ENCODE measurements at places on chromosomes 13 and 19.

GRCh38 chr13:99980824-99981734, 505 bp upstream of the ZIC2 start:
- DNase-seq, result no peak

- no peak for DNase-seq
Observed at GRCh38 chr19:33465371-33465770, 56.2 kb downstream of the PEPD start.

DNA sequence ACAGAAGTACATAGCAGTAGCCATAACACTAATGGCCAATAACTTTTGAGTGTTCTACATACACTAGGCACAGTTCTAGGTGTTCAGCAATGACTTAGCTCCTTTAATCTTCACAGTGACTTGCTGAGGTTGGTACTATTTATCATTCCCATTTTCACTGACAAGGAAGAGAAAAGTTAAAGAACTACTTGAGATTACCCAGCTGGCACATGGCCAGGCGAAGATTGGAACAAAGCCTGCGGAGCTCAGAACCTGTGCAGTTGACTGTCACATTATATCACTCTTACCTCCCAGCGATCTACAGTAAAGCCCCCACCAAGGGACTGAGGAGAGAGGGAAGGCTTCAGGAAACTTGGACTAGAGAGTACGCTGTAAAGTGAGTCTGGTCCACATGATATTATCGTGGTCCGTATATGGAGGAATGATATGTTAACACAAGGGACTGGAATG, 42.4 kb upstream of the WDFY2 start:
- DNase-seq, result no peak

- no peak for DNase-seq
Observed at GRCh38 chr19:4157164-4157563, 3.7 kb downstream of the CREB3L3 start.

GRCh38 chr19:19371059-19371458, 34.4 kb upstream of the GATAD2A start:
- DNase-seq, result no peak

DNA sequence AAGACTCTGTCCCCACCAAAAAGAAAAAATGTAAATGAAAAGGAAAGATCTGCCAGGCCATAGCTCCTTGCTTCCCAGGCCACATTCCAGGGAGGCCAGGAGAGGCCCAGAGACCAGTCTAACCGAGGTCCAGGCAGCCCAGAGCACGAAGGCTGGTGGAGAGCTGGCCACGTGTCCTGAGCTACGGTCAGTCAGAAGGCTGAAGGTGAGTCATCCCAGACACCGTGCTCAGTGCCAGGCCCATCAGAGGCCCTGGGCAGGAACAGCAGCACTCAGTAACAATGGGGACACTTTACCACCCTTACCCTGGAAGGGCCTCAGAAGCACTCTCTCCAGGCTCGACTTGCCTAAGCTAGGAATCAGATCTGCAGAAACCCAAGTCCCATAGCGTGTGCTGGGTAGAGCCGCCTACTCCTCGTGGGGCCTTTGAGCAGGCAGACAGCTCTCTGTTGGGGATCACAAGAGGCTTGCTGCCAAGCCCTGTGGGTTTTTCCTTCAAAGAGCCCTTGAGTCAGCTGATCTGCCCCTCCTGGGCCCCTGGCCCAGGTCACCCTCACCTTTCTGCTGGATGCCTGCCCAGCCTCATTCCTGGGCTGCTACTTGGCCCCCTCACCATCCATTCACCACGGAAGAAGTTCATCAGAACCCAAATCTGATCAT, 11.6 kb upstream of the DNMT1 start:
- no peak for DNase-seq

DNA sequence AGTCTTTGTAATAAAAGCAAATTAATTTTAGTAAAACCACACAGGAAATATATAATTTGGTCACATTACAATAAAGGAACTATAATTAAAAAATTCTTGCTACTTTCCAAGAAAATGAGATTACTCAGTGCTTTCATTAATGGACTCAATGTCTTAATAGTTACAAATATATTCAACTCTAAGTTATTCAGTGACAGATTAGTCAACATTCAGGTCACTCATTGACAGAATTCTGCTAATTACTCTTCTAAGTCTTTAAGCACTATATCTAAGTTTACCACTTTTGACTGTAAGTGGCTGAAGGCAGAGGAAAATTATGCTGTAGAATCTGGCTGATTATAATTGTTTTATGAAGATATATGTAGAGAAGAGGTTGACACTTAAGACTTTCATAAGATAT, 1365.0 kb downstream of the EFNB2 start:
- no peak for DNase-seq

DNA sequence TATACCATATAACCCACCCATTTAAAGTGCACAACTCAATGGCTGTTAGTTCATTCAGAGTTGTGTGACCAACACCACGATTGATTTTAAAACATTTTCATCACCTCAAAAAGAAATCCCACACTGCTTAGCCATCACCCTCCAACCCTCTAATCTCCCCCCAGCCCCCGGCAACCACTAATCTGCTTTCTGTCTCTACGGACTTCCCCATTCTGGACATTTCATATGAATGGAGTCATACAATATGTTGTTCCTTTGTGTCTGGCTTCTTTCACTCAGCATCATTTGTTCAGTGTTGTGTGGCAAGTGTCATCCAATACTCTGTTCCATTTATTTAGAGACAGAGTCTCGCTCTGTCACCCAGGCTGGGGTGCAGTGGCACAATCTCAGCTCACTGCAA, 4.0 kb upstream of the PNMA8B start:
- DNase-seq, result no peak

- peak; percentile 63 for DNase-seq
Observed at GRCh38 chr19:2337329-2337707, 8.8 kb downstream of the SPPL2B start.

GRCh38 chr13:20217168-20217567, 15.0 kb downstream of the GJB6 start:
- no peak for DNase-seq

- no peak for DNase-seq
Observed at GRCh38 chr13:31119966-31120700, 41.6 kb downstream of the HSPH1 start.

DNA sequence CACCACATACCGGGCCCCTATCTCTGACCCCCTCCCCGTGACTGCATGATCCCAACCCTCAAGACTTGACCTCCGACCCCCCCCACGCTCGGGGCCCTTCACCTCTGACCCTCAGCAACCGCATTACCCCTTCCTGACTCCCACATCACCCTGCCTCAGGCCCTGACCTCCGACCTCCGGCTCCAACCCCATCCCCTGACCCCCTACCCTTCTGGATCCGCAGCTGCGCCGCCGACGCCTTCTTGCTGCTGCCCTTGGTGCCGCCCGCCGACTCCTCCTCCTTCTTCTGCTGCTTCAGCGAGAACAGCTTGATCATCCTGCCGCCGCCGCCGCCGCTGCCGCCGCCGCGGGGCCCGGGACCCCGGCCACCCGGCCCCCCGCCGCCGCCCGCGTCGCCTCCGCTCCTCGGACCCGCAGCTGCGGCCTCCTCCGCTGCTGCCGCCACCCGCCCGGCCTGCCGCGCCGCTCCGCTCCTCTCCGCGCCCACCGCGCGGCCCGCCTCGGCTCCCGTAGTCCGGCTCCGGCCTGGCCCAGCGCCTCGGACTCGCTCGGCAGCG, at the start of gene UBE2M:
UBE2M (minus strand) TSS at position 546 of the 557 bp plus-strand sequence; CDS start at position 316, 230 bp downstream.
- peak; percentile 81 for DNase-seq

- DNase-seq, result peak; percentile 26
Observed at GRCh38 chr13:110301606-110302553, 5.1 kb downstream of the COL4A1 start.

DNA sequence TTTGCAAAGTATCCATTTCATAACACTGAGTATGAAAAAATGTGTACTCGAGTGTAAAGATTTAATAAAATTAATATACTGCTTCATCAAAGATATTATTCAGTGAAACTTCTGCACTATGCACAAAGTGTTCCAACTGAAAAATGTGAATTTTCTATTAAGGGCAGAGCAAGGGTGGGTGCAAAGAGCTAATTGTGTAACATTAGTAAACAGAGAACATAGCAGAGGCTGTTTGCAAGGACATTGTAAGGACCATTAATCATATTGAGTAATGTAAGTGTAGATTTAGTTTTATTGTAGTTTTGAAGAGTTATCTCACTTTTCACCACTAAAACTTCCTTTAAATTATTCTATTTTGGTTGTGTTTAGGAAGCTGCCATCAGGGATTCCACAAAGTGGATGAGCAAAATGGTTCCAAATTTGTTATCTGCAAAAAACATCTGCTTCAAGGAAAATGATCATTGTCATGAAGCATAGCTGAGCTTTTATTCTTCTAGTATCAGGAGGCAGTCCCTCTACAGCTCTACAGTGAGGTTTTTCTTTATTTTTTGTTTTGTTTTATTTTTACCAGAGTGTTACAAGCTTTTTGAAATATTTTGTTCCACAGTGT, 1375.4 kb downstream of the SLITRK1 start:
- DNase-seq, result no peak

DNA sequence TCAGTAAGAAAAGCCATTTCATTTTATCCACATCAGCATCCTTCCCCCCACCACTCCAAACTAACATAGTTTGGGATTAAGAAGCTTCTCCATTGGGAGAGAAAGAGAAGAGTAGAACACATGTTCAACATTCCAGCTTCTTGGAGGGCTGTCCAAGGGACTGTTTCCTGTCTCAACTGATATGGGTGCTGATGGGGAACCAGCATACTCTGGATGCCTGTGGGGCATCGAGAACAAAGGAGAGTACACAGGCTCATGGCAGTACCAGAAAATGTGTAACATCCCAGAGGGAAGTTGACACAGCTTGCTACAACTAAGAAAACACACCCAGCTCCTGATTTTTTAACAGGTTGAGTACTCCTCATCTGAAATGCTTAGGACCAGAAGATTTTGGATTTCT, 24.7 kb downstream of the SUCLA2 start:
- DNase-seq, result no peak

GRCh38 chr19:1672038-1672768, 19.8 kb upstream of the TCF3 start:
- no peak for DNase-seq

DNA sequence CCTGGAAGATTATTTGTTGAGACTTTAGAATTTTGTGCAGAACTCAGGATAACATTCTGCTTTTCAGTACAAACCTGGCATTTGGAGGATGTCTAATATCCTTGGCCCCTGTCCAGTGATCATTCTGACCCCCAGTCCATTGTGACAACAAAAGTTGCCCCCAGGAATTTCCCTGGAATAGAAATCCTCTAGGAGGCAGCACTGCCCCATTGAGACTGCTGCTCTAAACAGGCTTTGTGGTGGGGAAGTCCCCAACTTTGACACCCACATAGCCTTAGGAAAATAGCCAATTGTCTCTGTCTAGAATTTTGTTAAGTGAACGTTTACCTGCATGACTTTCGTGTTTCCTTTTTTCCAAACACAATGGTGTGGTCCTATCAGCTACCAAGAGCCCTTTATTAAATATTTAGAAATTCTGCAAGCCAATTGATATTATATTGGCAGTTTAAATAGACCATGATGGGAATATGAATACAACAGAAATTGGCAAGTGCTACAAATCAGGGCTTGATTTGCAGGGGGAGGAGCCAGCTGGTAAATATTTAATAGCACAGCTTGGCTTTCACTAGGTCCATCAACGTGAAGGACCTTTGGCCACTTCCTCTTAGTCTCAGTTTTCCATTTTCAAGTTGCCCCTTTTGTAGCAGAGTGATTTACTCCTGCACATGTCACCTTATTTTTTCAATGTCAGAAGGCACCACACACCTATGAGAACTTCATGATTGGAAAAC, 451.7 kb downstream of the EFNB2 start:
- DNase-seq, result no peak

GRCh38 chr13:27001705-27002104, 169.9 kb downstream of the USP12 start:
- no peak for DNase-seq

DNA sequence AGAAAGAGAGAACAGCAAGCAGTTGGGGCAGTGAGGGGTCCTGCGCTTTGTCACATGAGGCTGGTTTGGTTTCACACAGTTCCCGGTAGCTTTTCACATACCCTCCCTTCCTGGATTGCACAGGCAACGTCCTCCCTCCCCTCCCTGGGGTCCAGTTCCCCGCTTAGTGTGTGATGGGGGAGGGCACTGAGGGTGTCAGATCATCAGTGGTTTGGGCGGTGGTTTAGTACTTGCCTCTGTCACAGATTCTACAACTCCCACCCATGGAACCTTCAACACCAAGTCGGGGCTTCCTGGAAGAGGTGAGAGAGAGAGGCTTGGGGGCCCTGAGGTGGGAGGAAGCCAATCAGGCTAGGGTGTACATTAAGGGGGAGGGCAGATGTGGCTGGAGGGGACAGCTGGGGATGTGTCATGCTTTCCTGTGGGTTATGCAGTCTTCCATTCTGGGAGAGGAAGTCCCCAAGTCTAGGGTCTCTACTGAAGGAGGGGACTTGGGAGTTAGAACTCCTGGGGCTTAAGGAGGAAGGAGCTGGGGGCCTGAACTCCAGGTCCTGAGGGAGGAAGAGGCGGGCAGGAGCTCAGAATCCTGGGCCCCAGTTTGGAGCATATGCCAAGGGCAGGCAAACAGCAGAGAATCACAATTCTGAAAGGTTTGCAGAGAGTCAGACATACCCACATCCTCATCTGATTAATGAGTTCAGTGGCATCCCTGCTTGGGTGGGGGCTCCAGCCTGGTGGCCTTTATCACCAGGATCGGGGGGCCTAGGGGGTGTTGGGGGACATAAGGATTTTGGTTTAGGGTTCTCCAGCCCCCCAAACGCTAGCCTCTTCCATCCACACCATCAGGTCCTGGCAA, at the start of gene NKG7:
NKG7 (minus strand) TSS at position 6 of the 856 bp plus-strand sequence. CDS start 119 bp downstream, outside the sequence.
- no peak for DNase-seq

GRCh38 chr19:18590273-18591272, 2.0 kb downstream of the REX1BD start:
- peak; percentile 63 for DNase-seq

DNA sequence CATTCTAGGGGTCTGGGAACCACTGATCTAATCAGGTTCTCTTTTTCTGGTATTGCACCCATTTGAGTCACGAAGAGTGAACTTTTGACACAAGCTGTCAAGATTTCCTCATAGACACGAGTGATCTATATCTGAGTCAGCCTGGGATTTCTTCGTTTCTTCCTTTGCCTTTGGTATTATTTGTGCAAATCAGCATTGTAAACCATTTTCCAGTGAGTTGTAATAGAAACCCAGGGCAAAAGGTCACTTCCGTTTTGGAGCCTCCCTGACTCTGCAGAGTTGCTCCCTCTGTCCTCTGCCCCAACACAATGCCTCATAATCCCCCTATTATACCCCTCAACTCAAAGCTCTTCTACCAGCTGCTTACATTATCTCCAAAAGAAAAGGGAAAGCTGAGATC, 615.1 kb downstream of the EFNB2 start:
- no peak for DNase-seq

- no peak for DNase-seq
Observed at GRCh38 chr13:73413656-73414055, 354.9 kb downstream of the KLF5 start.

DNA sequence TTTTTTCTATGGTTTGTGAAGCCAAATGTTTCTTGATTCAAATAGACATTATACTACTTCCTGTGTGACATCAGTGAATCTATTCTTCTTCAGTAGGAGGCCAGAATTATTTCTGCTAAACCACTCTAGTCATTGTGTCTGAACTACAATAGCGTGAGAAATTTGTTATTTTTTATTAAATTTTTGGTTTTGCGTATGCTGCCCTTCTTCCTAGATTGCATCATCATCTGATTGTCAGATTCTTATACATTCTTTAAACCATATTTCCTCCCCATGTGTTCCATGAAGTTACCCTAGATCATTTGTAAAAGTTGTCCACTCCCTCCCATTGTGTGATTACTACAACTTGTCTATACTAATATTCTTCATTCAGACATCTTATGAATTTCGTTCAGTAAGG, 187.8 kb upstream of the SPRY2 start:
- DNase-seq, result no peak

Measured in ovary (tissue), 10 donors.